Stimulated activated CD4-positive, alpha-beta T cell treated with anti-CD3 and anti-CD28 coated beads, Interleukin-12 subunit alpha, Interleukin-12 subunit beta, amount 100 ng/mL, for 48 hours (primary cell): ENCODE measurements at places on chromosomes 4 and X.

DNA sequence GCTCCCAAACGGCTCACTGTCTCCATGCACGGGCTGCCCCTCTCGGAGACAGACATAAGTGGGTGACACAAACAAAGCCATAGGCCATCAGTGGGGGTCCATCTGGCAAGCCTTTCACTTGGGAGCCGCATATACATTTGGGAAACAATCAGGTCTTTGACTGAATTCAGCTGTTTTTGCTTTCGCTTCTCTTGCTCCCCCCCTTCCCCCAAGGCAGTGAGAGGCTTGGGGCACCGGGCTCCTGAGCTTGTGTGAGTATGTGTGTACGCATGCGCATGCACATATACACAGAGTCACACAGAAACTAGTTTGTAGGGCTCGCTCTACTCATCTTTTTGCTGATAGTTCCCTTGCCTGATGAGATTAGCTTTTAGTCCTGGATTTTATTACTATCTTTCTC lies 284.4 kb downstream of the AFF2 start:
- DNase-seq, result no peak

DNA sequence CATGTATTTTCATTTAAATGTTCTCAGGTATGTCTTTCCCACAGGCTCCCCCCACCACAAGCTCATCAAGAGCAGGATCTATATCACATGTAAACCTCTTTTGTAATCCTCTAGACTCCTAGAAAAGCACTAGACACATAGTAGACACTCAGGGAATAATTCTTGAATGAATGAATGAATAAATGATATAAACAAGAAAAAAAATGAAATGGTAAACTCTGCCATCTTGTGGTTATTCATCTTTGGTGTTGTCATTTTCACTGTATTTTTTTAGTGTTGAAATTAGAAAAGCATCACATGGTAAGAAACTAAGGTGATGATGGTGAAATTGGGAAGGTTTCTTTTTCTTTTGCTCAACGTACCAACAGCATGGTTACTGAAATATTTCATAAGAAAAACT lies 34.2 kb upstream of the C1GALT1C1 start:
- DNase-seq, result no peak

DNA sequence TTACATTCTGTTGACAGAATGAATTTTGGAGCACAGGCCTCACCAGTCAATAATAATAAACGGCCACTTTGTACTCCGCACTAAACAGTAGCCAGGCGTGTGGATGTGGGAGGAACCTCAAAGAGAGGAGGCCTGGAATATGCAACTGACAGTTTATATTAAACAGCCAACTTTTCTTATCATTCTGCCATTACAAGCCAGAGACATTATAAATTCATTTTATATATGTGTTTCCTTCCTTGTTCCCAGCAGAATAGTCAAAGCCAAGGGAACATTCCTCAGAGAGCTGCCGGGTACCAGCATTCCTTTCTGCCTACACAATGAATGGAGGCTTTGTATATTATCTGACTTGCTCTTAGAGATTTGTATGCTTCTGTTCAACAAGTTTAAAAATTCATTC lies 436.5 kb upstream of the FTHL17 start:
- no peak for DNase-seq

DNA sequence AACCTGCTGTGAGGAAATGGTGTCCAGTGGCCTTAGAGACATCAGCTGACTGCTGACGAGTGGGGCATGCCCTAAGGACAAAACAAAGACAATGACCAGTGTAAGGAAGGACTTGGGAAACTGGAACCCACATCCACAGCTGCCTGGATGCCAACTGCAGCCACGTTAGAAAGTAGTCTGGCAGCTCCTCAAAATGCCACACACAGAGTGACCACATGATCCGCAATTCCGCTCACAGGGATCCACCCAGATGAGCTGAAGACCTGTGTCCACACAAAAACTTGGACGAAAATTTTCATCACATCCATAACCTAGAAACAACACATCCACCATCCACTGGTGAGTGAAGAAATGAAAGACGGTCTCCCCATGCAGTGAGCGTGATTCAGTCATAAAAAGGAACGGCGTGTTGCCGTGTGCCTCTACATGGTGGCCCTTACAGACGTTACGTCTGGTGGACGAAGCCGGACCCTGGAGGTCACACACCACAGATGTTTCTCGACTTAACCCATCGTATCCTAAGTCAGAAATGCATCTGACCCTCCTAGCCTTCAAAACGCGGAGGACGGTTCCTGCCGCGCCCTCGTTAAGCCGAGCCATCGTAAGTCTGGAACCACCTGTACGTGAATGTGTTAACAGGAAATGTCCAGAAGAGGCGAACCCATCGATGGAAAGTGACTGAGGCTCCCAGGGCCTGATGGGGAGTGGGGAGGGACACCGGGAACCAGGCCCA lies 40.6 kb upstream of the MXD4 start:
- DNase-seq, result no peak

GRCh38 chr4:43853565-43854264 lies 594.9 kb downstream of the KCTD8 start:
- no peak for DNase-seq

- DNase-seq, result no peak
Measured at GRCh38 chrX:30680618-30681017, 27.4 kb downstream of the GK start.

DNA sequence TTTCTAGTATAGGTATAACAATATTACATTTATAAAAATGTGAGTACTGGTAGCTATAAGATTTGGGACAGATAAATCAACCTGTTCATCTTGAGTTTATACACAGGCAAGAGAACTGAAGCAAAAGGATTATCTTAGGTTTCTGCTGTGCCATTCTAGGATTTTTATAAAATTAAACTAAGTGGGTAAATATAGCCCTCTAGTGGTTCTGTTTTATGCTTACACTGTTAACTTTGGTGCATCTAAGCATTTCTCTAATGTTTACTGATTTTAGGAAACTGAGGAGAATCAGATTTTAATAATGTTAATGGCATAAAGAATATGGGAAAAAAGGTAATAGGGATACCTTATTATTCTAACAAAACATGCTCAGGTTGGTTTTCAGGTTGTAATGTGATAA lies 1.1 kb upstream of the RRH start:
- no peak for DNase-seq

- no peak for DNase-seq
Measured at GRCh38 chr4:128690011-128690410, 119.5 kb upstream of the JADE1 start.

- no peak for DNase-seq
Measured at GRCh38 chrX:93461060-93461459, 212.3 kb downstream of the NAP1L3 start.

DNA sequence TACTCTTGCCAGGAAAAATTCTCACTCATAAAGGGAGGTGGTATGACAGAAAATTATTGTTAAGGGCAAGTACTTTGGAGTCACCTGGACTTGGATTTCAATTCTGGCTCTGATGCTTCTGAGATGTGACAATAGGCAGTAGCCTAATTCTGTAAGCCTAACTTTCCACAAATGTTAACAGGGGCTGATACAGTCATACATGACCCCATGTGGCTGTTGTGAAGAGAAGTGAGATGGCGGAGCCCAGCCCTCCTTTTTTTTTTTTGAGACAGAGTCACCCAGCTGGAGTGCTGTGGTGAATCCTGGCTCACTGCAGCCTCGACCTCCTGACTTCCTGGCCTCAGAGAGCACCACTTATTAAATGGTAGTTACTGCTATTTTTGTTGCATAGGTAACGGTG lies 54.4 kb upstream of the IRF2 start:
- no peak for DNase-seq

DNA sequence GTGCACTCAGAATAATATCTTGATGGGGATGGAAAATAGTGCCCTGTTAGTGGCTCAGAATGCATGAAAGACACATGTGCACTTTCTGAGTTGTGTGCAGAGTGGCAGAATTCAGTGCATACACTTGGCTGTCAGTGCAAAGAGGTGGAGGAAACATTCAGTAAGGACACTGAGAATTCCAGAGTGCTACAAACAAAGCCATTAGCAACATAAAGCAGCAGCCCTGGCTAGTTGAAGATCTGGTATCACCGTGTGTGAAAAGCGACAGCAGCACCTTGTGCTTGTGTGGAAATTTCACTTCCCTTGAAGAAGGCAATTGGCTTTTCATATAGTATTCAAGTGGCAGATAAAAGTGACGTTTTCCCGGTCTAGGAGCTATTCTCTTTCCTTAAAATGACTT lies 810.4 kb downstream of the TRIML1 start:
- DNase-seq, result no peak

GRCh38 chrX:69501429-69501828 lies 2.7 kb upstream of the NALF2 start:
- DNase-seq, result no peak

DNA sequence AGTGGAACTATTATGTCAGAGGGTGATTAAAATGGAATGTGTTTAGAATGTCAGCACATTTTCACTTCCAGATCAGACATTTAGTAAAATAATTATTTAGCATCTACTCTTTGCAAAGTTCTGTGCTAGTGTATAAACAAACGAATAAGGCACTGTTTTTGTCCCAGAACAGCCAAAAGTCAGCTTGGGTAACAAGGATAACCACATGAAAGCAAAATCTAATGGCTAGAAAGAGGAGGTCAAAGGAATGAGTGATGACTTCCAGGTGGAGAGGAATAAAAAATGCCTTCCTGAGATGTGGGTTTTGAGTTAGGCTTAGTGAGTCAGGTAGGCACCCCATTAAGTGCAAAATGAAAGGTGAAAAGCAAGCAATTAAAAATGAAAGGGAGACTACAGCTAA lies 112.6 kb downstream of the ATP10D start:
- DNase-seq, result no peak

DNA sequence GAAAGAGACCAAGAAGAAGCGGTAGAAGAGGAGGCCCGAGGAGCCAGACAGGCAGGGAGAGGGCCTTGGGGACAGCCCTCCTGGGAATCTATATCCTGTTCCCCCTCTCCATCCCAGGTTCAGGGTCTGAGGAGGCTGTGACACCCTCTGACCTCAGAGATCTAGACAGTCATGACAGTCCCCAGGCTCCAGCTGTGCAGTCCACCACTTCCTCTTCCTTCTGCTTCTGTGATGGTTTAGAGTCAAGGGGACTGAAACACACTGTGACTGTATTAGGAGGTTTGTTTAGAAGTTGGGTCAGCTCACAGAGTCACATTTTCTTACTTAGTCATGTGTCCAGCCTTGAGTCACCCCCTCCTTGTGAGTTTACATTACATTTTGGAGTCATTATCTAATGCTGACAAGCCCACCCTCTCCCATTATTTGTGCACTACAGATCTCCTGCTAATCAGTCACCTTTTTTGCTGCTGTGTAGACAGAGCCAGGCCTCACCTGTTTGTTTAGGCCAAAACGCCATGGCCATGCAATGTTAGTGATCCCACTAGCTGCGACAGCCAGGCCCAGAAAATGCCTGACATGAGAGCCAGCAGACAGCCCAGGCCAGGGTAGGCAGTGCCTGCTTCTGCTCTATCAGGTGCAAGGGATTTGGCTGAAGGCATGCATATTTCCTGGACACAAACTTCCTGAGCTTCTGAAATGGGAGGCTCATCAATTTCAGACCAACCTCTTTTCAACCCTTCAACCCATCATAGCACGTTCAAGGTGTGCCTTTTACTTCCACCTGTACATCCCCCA lies 26.0 kb downstream of the MANBA start:
- DNase-seq, result no peak

GRCh38 chrX:17710871-17711301 lies 26.4 kb upstream of the SCML1 start:
- DNase-seq, result no peak

- DNase-seq, result no peak
Measured at GRCh38 chr4:113423631-113424030, 337.9 kb downstream of the CAMK2D start.

DNA sequence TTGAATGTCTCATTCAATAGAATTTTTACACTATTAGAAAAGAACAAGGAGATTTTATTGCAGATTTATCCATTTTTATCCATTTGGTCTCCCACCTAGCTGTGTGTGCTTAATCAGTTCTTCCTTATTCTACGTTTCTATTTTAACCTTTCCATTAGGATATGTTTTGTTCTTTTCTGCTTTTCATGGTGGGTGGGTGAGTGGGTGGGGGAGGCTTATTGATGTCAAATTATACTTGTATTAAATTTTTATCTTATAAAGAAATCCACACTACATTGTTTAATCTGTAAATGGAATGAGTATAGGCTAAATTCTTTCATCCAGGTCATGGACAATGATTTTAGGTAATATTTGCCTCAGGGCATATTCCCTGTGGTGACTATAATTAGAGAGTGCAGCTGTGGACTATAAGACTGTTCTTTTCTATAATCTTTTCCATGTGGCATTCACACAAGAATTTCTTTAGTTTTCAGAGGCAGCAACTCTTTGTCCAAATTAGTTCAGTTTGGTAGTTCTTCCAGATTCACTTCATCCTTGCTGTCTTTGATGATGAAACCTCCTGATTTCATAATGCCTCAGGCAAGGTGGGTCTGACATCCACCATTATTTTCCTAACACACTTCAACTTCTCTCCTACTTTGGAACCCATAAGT lies 2451.8 kb downstream of the PCDH7 start:
- DNase-seq, result no peak

- DNase-seq, result no peak
Measured at GRCh38 chr4:52931243-52931642, 69.1 kb downstream of the RASL11B start.

- no peak for DNase-seq
Measured at GRCh38 chr4:36493251-36493650, 211.8 kb downstream of the DTHD1 start.

GRCh38 chr4:87030755-87031441 lies 96.1 kb downstream of the AFF1 start:
- DNase-seq, result no peak

DNA sequence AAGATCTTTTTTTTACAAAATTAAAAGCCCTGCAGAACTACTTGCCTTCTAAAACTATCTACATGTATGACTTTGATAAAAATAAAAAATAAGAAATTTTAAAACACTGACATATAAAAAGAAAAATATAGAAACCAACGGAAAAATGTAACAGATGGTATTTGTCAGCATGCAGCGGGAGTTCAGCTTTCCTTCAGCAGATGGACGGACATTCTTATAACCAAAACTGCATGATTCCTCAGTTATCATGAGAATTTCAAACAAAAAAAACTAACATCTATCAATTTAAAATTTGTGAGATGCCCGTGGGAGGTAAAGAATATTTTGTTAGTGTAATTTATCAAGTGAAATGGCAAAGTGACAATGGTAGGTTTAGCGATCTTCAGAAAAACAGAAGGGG lies 23.2 kb downstream of the RWDD4 start:
- DNase-seq, result no peak

- no peak for DNase-seq
Measured at GRCh38 chr4:145566086-145566708, 53.0 kb upstream of the MMAA start.
